ENCODE measurements at places on chromosomes 7 and 10.

GRCh38 chr10:123808906-123809305 lies 82.7 kb downstream of the CPXM2 start:
- DNase-seq: no peak

GRCh38 chr7:18177129-18177814 lies 149.6 kb upstream of the PRPS1L1 start:
- DNase-seq: no peak

DNA sequence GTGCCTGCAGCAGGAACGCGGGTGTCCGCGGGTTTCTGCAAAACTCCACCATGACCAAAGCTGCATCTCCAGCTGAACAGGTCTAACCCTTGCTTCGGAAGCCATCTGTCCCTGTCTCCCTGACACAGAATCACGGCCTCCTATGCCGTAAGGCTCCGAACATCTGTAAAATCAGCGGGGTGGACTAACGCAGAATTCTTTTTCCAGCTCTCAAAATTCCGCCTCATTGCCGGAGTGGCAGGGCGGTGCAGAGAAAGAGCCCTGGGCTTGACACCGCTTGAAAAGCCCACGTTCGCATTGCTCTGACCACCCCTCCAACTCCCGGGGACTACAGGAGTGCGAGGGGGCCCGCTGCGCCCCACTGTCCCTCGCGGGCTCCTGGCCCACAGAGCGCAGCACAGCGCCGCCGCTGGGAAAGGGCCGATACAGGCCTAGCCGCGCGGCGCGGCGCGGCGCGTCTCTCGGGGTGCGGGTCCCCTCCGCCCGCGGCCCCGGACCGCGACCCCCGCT lies 409 bp downstream of the DNMBP start:
- DNase-seq: no peak

DNA sequence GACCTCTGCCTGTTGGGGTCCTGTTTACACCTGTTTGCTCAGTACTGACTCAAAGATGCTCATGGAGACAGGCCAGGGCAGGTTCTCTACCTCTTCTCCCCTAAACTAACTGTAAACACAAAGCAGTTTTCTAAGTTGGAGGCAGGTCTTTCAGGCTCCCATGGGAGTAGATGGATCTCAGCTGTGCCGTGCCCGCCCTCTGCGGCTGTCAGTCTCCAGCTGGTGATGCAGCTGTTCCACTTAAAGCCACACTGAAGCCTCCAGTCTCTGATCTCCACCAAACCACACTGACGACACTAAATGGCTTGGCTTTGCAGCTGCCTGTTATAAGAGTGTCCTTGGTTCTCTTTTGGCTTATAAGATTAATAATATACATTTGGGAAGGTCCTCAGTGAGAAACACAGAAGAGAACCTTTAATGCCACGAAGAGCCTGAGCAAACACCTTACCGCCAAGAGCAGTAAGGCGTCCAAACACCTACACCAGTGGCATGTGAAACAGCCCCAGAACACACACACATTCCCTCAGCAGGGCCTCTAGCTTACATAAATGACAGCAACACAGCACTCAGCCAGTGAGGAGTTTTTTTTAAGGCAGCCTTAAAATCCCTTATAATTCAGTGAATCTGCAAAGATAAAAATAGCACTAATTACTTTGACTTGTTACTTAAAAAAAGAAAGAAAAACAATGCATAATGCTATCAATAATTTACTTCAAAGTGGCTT lies 60.4 kb upstream of the KCNIP2 start:
- no peak for DNase-seq

GRCh38 chr7:19677180-19677579 lies 31.7 kb downstream of the POLR1F start:
- no peak for DNase-seq

DNA sequence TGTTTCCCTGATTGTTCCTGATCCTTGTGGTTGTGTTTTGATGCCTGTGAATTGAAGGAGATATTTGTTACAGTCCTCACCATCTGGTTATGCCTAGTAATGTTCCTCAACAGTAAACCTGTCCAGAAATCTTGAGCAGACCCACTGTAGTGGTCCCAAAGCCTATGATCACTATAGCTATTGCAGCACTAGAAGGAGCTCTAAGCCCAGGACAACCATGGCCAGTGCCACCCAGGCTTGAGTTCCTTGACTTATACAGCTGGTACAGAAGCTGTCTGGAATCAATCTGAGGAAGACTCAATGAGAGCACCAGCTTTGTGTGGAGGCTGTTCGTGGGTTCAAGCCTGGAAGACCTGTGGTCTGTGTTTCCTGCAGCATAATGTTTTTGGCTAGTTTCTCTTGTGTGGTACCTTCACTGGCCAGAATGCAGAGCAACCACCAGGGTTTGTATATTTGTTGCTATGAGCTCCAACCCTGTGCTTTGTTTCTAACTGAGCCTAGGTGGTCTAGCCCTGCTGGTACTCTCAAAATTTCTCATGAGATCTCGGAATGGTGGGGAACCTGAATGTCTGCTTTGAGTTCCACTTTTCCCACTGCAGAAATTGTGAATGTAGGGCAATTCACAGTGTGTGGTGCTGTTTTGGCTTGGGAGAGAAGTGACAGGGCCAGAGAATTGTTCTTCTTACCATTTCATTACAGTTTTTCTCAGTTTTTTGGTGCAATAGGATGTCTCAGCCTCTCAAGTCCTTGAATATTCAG lies 355.2 kb downstream of the SUGCT start:
- no peak for DNase-seq

DNA sequence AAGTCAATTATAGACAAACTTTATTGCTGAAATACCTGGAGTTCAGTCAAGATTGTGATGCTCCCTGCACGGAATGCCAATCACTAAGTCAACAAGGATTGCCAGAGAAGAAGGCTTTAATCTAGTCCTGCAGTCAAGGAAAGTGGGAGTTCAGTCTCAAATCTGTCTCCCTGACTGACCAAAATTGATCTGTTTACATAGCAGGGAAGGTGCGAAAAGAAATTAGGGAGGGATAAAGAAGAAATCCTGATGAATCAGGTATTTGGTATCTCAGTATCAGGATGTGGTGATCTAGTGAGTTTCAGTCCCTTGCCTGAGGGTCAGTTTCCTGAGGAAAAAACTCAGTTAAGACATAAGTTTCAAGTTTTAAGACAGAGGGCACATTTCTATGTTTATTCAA lies 2.1 kb upstream of the AKR1D1 start:
- no peak for DNase-seq

GRCh38 chr10:75703191-75703854 lies 271.9 kb downstream of the LRMDA start:
- DNase-seq: no peak

DNA sequence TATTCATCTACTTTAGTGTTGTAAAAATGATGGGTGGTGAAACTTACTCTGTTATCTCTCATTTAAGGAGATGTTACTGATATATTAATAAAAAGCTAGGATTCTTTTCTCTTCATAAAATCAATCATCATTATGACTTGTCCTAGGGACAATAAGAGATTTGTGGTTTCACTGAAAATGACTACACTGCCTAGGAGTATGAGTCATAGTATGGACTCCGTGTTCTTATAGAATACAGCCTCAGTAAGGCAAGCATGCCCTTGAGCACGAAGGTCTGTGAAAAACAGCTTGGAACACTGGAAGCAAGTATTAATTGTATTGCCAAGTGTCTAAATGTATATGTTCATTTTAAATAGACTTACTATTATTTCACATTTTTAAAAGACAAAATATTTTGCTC lies 749.2 kb upstream of the PCDH15 start:
- no peak for DNase-seq

DNA sequence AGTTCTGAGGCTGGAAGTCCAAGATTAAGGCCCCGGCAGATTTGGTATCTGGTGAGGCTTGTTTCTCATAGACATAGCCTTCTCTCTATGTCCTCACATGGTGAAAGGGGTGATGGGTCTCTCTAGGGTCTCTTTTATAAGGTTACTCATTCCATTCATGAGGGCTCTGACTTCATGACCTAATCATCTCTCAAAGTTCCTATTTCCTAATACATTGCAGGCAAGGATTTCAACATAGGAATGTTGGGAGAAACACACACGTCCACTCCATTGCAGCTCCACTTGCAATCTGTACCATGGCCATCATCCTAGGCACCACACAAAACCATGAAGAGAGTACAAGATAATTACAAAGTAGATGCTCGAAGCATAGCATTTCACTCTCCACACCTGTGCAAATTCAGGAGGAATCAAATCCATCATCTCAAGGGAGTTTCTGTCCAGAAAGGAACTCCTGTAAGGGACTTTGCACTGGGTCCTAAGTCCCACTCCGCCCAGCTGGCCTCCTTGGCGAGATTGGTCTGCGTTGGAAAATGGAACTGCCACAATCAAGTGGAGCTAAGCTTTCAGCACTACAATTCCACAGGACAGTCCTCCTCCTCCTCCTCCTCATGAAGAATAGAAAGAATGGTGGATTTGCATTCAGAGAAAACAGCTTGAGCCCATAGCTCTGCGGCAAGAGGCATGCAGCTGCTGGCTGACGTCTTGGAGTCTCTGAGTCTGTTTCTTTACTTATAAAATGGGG lies 8.8 kb downstream of the DDC start:
- no peak for DNase-seq

DNA sequence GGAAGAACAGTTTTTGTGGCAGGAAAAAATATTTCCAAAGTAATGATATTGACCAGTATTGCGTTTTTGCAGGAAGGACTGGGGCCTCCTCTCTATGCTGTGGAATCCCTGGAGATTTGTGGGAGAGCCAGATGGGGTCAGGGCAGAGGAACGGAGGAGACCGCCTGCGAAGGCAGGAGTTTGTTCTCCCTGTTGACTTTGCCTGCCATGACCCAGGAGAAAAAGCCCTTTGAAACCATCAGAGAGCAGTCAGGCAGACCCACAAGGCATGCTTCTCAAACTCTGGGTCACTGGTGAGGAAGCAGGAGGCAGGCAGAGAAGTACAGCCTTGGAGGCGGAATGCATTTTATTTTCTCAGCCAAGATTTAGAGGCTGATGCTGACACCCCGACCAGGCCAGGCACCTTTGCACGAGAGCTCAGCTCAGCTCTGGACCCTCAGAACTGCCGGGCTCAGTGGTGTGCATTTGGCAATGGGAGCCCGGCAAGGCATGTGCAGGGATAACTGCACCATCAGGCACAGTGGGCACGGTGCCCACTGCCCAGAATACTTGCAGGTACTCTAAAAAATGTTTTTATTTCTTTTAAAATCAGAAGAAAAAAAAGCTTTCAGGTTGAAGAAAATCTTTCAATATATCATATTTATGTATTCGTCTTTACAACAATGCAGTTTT lies 410.4 kb downstream of the RPS24 start:
- DNase-seq: no peak

GRCh38 chr10:110496553-110497437 lies 912 bp upstream of the DUSP5 start:
- DNase-seq: no peak

DNA sequence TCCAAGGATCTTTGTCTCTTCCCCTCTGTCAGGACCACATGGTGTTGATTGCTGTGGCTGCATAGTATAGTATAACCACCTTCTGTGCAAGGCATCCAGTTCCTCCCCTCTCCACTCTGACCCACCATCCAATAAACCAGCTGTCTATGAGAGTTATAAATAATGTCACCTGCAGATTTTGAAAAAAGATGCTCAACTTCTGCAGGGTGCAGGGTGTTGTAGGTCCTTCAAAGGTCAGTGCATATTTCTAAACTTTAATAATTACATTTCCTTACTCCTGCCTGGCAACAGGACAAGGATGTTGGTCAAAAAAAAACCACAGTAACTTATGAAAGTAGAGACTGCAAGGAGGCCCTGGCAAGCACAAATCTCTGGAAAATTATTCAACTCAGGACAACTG lies 166.2 kb downstream of the PKD1L1 start:
- no peak for DNase-seq

- DNase-seq: no peak
Measured at GRCh38 chr7:32058002-32058401, 12.2 kb downstream of the PDE1C start.

GRCh38 chr10:62651341-62651740 lies 153.2 kb upstream of the ADO start:
- no peak for DNase-seq

GRCh38 chr10:44244745-44245600 lies 139.9 kb downstream of the CXCL12 start:
- no peak for DNase-seq

DNA sequence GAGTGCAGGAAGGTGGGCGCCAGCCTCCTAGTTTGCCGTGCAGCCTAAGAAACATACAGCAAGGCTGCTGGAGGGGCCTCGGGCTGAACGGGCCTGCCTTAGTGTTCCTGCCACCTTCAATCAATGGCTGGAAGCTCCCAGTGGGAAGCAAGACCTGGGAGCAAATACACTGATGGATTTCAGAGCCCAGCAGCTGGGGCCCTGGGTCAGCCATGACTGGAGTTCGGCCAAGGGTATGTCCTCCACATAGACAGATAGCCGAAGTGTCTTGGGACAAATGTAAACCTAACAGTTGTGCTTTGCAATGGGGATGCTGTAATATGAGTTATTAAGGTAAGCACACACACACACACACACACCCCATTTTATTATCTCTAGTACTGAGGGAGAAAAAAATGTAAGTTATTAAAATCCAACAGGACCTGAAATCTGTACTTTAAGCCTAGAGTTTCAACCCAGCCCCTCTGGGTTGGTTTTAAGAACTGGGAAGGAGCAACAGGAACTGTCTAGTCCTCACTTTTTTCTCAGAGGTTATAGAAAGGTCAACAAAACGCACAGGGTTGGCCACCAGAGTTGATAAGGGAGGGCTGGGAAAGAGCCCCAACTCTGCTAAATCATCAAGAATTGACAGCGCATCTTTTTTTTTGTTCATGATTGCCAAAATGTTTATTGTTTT lies 50.0 kb upstream of the CELF2 start:
- no peak for DNase-seq

DNA sequence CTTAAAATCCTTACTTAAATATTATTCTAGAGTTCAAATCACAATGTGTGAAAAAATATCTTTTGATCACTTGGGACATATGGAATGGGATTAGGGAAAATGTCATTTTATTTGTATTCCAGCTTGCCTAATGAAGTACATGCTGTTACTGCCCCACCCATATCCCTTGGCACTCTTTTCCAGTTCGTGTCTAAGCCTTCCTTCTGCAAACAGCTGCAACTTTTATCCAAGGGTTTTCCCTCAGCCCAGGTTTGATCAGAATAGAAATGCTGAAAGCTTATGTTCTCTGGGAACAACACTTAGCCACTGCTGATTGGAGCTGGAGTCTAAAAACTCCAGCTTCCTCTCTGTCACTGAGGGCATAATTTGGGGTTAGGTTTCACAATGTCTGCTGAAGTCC lies 214.1 kb upstream of the FAM3C start:
- no peak for DNase-seq

Measured in inflammatory macrophage treated with lipopolysaccharide for 1 hour (primary cell).